ENCODE measurements at places on chromosomes 3 and 15.
A peak's percentile ranks its signal among the peaks of the same experiment; 100 is the strongest.

- no peak for DNase-seq
Observed at GRCh38 chr15:34065261-34065660, 26.3 kb upstream of the AVEN start.

- peak; percentile 46 for DNase-seq
Observed at GRCh38 chr3:158532099-158532734, 38.8 kb upstream of the MLF1 start.

- no peak for DNase-seq
Observed at GRCh38 chr3:72214066-72214951, 429.4 kb upstream of the PROK2 start.

- DNase-seq, result no peak
Observed at GRCh38 chr3:39383881-39384664, 903 bp downstream of the SLC25A38 start.

DNA sequence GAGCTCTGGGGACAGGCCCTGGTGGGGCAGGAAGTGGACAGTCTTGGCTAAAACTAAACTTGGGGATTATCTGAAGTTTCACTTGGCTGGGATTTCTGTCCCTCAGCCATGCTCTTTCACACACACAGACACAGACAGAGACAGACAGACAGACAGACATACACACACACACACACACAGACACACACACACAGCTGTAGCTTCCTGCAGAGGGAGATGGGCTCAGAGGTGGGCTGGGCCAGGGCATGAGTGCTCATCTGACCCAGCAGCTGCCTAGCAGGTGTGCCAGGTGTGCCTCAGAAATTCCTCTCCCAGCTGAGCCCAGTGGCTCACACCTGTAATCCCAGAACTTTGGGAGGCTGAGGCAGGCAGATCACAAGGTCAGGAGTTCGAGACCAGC is 3.3 kb downstream of the RHOV start:
- no peak for DNase-seq

GRCh38 chr3:87132801-87133200 is 94.3 kb upstream of the CHMP2B start:
- no peak for DNase-seq

DNA sequence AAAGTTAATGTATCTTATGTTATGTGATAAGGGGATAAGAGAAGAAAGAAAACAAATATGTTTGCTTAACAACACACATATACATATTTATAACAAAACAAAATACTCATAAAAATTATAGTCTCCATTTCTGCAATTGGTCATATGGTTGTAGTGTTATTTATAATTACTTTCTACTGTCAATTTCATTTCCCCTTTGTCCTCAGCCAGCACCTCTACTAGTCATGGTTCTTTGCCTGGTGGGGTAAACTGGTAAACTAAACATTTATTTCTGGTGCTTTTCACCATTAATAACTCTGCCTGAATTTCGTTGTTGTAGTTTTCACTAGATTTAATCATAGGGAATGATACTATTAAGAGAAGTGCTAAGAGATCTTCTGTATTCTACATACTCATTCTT is 88.0 kb upstream of the ALCAM start:
- DNase-seq, result no peak

DNA sequence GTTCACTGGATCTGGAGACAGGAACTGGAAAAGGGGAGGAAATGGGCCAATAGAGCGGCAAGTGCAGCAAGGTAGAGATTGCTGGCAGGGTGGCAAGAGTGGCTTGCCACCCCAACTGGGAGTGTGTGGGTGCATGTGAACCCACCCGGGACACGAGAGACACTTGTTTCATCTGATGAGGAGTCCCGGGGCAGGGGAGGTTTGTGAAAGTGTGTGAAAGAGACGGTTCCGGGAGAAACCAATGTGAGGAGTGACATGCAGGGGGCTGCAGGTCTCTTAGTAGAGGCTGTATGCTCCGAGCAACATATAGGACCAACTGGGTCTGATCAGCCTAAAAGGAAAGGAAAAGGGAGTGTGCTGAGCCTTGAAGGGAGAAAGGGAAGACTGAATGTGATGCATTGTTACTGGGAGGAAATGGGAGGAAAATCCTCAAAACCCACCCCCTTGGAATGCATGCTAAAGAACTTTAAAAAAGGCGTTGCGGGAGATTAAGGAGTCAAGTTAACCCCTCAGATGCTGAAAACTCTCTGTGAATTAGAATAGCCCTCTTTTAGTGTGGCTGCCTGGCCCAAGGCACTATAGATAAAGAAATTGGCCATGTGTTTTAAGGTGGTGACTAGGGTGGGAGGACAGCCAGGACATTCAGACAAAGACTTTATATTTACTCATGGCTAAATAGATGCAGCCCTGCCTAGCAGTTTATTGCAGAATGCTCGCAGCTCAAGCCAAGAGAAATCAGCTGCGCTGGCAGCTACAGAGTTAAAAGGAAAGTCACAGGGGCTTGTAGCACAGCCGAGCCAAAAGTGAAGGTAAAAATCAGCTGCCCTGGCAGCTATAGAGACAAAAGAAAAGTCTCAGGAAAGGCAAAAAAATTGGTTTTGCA is 9.1 kb upstream of the SLC9C1 start:
- DNase-seq, result no peak

DNA sequence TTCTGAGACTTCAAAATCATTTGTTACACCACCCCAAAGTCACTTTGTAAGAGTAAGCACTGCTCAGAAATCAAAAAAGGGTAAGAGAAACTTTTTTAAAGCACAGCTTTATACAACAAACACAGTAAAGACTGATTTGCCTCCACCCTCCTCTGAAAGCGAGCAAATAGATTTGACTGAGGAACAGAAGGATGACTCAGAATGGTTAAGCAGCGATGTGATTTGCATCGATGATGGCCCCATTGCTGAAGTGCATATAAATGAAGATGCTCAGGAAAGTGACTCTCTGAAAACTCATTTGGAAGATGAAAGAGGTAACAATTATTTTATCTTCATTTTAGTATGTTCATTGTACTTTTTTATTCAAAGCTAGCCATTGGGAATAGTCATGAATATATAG is 32.6 kb downstream of the BLM start:
- DNase-seq, result no peak

DNA sequence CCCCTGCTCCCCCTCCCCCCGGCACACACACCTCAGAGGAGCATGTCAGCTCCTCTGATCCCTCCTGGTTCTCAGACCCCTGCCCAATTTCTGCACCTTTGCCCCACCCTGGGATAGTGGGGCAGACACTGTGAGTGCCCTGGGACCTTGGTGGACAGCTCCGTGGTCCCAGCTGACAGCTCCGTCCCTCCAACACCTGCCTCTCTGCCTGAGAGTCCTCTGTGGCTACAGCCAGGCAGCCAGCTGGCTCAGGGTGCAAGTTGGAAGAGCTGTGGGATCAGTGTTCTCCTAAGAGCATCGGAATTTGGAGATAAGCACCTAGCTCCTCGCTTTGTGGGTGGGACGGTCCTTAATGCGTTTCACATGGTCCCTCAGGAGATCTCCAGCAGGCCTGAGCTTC is 43.7 kb upstream of the PGPEP1L start:
- no peak for DNase-seq

DNA sequence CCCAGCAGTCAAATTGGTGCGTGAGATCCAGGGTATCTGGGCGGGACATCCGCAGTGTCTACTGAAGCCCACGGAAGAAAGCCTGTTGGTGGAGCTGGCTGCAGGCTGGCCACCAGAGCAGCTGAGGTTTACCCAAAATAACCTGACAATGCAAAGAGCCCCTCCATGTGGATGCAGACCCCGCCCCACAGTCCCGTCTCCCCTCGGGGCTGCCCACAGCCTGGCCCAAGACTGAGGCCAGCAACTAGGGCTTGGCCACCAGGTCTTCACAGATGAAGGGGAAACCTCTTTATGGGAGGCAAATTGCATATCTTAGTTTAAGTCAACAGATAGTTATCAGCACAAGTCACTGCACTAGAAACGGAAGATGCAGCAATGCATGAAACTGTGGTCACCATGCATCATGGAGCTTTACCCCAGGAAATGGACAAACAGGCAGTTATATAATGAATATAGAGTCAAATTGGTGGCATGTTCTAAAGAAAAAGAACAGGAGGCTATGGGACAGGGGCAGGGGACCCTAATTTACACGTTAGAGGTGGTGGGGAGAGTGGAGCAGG is 86.3 kb downstream of the ARNT2 start:
- DNase-seq, result no peak

GRCh38 chr3:72892081-72892775 is 4.4 kb downstream of the GXYLT2 start:
- no peak for DNase-seq

- no peak for DNase-seq
Observed at GRCh38 chr3:154184582-154184981, 63.4 kb downstream of the ARHGEF26 start.

GRCh38 chr15:29516929-29517328 is 247.3 kb upstream of the NSMCE3 start:
- DNase-seq, result no peak

DNA sequence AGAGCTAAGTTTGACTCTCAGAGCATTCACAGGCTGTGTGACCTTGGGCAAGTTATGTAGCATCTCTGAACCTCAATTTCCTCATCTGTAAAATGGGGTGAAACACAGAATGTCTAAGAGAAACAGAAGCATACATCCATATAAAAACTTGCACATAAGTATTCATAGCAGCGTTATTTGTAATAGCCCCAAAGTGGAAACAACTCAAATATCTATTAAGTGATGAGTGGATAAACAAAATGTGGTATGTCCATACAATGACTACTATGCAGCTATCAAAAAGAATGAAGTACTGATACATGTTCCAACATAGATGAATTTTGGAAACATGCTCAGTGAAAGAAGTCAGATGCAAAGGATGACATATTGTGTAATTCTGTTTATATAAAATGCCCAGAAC is 201.8 kb upstream of the KBTBD8 start:
- no peak for DNase-seq

DNA sequence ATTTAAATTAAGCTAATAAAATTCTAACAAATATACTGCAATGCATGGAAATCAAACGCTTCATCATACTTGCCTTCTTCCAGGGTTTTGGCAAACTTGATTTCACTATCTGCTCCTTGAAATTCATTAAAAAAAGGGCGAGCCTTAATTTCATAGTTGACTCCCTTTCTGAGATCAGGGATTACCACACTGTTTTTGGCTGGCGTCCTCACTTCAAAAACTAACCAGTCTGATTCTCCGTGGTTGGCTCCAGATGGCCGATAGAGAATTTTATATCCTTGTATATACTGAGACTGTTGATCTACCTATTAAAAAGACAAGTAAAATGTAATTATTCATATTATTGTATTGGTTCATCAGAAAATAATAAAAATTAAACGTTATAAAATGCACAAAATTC is 1106.8 kb downstream of the ROBO1 start:
- no peak for DNase-seq

GRCh38 chr3:49343163-49343562 is 3.3 kb upstream of the USP4 start:
- DNase-seq, result no peak

DNA sequence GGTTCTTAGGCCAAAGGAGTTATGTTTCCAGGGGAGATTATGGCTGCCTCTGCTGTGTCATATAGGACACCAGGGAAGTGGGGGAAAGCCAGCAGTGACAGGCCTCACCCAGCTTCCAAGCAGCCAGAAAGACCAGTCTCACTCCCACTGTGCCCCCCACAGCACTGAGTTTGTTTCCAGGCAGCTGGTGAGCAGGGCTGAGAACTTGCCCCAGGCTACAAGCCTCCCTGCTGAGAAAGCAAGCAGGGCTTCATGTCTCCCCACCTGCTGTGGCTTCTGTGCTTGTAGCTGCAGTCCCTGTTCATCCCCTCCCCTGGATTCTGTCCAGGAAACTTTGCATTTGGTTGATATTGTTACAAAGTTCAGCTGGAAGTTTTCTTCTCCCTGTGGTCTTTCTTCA is 376.3 kb downstream of the PDCD6IP start:
- no peak for DNase-seq

DNA sequence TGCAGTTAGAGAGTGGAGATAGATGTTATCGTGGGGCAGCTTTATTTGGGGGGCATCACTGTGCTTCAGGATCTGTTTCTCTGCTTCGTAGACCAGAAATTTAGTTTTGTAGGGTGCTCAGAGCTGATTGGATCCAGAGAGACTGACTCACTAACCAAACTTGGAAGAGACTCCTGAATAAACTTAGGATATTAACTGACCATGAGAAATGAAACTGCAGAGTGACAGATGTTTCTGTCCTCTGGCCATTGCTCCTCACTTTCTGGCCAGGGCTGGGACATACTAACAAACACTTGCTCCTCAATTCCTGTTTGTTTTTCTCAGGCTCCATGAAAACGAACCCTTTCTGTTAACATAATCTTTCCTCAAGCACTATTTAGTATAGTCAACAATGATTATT is 4.3 kb downstream of the ZNF592 start:
- DNase-seq, result no peak

DNA sequence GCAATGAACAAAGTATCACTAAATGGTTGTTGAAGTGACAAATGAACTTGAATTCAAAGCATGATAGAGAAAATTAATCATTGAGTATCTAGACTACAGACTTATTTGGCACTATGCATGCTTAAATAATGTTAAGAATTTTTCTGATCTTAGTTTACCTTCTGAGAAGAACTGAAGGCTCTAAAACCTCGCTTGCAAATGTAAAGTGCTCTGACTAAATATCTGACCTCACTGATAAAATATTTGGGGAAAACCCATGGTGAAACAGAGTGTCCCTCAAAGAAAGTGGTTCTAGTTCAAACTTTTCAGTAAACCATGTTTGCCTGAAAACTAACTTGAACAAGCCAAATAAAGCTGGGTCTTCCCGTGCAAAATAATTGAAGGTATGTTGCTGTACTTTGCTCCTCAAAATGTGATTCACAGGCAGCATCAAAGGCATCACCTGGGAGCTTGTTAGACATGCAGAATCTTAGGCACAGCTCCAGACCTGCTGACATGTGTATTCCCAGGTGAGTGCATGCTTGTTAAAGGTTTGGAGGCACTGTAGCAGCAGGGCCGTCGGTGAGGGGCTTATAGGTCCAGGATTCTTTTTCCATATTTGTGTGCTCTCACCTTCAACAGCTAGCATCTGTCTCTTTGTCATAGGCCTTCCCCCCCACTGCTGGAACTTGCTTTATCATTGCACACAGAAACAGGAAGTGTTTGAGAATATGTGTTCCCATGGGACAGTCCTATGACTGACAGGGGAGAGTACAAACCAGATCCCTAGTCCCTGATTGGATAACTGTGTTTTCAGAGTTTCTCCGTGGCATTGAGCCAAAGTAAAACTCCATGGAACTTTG is 524.2 kb upstream of the LMCD1 start:
- no peak for DNase-seq
